Activated CD4-positive, alpha-beta T cell treated with anti-CD3 and anti-CD28 coated beads, Interleukin-2, amount 10 ng/mL, durations not matched to agents 7 days and 5 days (primary cell): ENCODE measurements at places on chromosomes 5 and 9. TPM values are rescaled to one million over a fixed set of nuclear protein-coding genes. Genes with fewer than 3 reads are reported as not detected.

The SURF1 gene
- 39.4 TPM for total RNA-seq

The MEGF10 gene
- not detected for total RNA-seq

DNA sequence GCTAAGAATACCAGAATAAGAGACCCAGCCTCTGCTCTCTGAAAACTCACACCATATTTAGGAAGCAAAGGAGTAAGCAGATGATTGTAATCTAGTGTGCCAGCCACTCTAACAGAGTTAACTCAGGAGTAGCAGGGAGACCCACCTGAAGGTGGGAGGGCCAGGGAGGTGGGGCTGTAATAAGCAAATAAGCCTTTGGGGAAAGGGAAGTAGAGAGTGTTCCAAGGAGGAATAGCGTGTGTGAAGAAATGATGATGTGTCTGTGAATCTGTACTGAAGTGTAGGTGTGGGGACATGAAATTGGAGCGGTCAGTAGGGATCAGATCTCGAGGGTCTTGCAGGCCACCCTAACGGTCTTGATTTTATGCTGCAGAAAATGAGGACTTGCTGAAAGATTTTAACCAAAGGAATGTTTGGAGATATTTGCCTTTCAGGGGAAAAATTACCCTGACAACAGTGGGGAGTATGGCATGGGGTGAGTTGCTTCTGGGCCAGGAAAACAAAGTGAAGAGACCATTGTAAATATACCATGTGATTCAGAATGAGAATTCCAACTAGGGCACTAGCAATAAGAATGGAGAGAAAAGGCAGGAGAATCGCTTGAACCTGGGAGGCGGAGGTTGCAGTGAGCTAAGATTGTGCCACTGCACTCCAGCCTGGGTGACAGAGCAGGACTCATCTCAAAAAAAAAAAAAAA, 44.1 kb upstream of the FSD1L start:
- DNase-seq = no peak

- peak; percentile 11 for DNase-seq
Measured at GRCh38 chr9:130138791-130139190, 33.4 kb upstream of the NCS1 start.

DNA sequence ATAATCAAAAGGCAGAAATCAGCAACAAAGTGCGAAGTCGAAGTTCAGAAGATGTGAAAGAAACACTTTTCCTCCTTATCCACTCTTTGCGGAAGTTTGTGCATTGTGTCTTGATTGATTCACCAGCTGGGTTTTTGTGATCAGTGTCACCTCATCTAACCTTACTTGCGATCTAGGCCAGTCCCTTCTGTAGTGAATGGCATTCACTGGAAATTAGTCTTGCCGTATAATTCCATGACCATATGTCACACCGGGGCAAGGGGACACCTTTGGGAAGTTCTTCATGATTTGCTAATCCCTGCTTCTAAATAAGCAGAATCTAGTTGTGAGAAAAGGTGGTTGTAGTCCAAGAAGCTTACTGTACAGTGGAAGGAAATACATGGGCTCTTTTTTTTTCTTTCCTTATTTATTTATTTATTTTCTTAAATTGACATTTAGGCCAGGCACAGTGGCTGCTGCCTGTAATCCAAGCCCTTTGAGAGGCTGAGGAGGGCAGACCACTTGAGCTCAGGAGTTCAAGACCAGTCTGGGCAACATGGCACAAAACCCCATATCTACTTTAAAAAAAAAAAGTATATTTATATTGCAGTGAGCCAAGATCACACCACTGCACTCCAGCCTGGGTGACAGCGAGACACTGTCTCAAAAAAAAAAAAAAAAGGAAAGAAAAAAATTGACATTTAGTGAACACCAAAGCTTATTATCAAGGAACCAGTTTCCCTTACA, 7.8 kb downstream of the RAI14 start:
- DNase-seq = no peak
